HepG2 (cell line): ENCODE measurements at places on chromosomes 4 and X.

GRCh38 chrX:47327902-47328301 lies 42.5 kb upstream of the ZNF157 start:
- DNase-seq = no peak

DNA sequence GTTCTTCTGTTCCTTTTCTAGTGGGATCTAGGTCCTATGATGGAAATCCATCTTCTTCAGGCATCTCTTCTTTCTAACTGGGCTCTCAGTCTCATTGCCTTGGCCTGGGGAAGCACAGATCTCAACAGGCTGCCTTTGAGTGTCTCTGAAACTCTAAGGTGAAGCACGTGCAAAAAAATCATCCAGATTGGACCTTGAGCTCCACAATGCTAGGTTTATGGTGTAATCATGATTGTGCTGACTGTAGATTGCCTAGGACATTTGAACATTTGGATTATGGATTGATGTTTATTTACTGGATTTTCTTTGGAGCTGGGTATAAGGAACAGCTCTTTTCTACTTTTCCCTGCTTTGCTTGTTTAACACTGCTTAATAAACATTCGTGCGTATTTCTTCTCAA lies 191.5 kb upstream of the NR3C2 start:
- no peak for DNase-seq

DNA sequence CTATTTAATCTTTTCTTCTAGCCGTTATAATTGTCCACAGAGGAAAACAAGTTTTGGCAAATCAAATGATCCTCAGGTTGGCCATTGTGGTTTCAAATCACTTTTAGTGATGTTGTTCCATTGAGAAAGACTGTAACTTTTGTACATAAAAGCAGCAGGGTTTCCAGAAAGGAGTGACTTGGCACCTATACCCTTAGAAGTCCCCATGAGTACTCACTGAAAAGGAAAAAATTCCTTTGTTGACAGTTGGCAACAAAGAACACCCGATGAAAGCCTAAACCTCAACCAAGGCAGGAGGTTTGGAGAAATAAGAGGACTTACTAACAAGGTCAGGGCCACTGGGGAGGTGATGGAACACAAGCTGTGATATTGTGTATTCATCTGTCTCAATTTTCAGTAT lies 474.4 kb downstream of the RAPGEF2 start:
- DNase-seq = no peak

- no peak for DNase-seq
These were observed 111.5 kb downstream of the AFAP1 start for GRCh38 chr4:7828011-7828720.

GRCh38 chrX:2610246-2611170 lies 80.6 kb upstream of the CD99 start:
- no peak for DNase-seq

DNA sequence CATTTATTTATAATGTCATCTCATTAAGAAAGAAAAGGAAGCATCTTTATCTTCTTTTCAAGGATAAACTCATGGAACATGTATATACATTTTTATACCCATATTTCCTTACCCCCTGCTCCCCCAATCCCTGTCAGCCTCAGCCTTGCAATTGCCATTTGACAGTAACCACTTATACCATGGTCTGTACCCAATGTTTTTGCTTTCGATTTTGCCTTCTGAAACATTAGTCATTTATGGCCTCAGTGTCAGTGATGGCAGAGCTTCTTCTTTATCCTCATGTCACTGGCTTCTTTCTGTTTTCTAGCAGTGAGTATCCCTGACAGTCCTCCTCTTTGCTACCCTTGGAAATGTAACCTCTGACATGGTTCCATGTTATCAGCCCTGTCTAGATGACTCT lies 228.4 kb downstream of the SPRY1 start:
- DNase-seq = no peak

DNA sequence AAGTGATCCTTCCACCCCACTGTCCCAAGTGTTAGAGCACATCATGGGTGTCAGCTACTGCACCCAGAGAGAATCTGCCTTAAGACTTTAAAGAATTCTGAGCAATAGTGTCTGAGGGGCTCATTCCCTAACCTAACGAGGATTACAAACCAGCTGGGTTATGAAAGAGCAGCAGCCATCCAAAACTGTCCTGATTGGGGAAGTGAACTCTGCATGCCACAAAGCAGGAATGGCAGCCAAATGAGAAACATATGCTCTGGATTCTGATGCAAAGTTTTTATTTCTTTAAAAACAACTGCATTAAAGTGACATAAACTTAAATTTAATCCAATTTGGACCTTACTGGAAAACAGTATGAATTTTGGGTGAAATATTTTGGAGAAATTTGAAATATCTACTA lies 103.2 kb downstream of the ANXA3 start:
- DNase-seq = no peak

DNA sequence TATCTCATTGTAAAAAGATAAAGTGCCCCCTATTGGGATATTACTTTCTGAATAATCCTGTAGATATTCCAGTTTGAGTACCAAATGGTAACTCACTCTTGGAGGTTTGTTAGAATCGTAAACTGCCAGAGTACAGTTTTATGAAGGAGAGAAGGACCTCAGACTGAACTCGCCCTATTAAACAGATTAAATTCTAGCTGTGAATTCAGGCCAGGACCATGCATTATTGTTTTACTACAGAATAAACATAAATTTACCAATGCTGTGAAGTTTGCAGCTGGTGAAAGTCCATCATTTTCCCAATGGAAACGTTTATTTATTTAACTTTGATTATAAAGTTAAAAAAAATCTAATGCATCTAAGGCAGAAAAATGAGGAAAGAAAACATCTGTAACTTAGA lies 20.2 kb upstream of the PRDM5 start:
- DNase-seq = no peak

DNA sequence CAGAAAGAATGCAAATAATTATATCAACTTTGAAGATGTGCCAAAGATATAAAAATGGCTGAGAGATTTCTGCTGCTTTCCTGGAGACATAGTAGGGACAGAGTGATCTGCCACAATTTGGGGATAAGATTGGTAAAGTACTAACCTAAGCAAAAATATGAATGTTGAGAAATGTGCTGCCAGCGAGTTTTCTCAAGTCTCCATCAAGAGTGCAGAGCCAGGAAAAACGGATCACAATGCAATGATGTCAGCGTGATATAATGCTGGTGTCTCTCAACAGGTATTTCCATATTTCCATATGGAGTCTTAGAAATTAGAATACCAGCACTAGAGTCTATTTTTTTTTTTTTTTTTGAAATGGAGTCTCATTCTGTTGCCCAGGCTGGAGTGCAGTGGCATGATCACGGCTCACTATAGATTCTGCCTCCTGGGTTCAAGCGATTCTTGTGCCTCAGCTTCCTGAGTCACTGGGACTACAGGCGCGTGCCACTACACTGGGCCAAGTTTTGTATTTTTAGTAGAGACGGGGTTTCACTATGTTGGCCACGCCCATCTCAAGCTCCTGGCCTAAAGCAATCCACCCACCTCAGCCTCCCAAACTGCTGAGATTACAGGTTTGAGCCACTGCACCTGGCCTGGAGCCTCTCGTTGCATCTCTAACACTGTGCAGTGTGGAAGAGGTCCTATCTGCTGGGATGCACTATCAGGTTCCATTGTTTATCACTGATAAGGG lies 893.5 kb downstream of the TRIML1 start:
- no peak for DNase-seq

- no peak for DNase-seq
These were observed 67.8 kb upstream of the ANXA3 start for GRCh38 chr4:78483811-78484210.

GRCh38 chrX:22999696-23000223 lies at the start of gene DDX53:
Gene DDX53 (plus strand): TSS chrX:22999960. CDS start chrX:23000058, 98 bp downstream.
- no peak for DNase-seq

DNA sequence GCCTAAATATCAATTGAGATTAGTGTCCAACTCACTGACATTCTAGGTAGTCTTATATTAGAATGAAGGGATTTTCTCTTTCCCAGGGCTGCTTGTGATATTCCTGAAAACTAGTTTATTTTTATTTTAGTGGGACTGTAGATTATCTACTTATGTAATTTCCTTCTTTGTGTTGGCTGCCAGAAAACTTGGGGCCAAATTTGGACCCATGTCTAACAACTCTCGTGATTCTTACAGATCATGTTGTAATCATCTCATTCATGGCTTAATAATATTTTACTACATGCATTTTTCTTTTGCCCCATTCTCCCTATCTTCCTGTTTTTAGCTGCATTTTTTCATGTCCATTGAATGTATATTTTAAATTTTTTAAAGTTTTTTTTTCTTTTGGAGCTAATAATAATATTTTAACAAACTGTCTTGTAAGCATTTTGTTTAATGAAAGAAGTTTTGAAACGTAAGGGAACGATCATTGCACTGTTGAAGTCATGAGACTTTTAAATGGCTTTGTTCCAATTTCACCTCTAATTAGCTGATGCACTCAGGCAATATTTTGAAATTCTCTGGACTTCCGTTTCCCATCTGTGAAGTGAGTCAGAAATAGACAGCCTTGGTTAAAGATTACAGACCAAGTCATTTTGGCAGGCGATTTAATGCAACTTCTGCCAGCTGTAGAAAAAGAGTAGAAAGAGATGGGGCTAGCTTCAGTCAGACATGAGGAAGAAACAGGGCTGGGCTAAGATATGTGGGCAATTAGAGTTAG lies 14.3 kb upstream of the TDO2 start:
- no peak for DNase-seq

- no peak for DNase-seq
These were observed 100.2 kb downstream of the ANAPC4 start for GRCh38 chr4:25477221-25477620.

GRCh38 chr4:86376850-86377249 lies 17.0 kb upstream of the MAPK10 start:
- DNase-seq = no peak

DNA sequence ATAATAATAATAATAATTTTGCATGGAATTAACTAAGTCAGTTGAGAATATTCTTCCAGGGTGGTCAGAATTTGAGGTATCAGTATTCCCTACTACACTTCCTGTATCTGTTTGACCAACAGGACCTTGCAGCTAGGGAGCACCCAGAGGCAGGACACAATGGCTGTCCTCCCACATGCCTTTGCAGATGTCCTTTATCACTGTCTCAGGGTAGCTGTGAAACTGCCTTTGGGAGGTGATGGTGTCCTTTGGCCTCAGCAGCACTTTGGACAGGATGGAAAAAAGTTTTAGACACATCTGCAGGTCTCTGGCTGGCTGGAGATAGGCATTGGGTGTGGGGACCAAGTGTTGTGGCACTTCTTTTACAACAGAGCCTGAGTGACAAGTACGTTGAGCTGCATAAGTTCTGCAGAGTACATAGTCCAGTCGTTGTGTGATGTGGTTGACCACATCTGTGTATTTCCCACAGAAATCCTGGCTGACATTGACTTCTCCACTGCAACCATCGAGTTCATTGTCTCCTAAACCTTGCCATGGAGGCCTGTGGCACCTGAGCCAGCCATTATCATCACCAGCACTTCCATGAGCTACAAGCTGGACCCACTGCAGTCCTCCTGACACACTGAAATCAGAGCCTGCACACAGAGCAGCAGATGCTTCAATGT lies 19.1 kb upstream of the UBA6 start:
- no peak for DNase-seq

GRCh38 chr4:61583696-61584095 lies 383.6 kb downstream of the ADGRL3 start:
- no peak for DNase-seq

GRCh38 chr4:146342600-146343192 lies 128.4 kb downstream of the REELD1 start:
- DNase-seq = no peak

DNA sequence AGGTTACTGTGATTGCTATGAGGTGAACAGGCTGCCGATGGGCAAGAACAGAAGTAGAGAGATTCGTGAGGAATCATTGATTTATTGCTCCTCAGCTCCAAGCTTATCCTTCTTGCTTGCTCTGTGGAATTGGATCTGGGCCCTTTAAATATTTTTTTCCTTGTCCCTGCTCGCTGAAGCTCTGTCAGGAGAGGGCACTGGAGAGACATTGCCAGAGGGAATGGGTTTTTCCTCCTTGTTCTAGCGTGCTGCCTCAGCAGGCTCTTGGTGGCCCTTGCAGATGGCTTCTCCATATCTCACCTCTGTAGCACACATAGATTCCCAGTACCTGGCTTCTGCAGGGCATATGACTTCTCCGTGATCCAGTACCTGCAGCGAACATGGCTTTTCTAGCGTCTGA lies 67.4 kb downstream of the CNGA2 start:
- DNase-seq = no peak

- DNase-seq = peak; percentile 49
These were observed 16.7 kb downstream of the PPP4R3C start for GRCh38 chrX:27446423-27446822.

GRCh38 chr4:111417521-111417920 lies 727.7 kb upstream of the FAM241A start:
- no peak for DNase-seq

- DNase-seq = peak; percentile 1
These were observed 18.2 kb downstream of the PRDM8 start for GRCh38 chr4:80215449-80216052.

- DNase-seq = no peak
These were observed 93.4 kb downstream of the SPCS3 start for GRCh38 chr4:176413171-176413570.

- DNase-seq = no peak
These were observed at the start of gene RENBP for GRCh38 chrX:153944140-153944799. Gene RENBP (minus strand): TSS chrX:153944643. CDS start chrX:153944610, 33 bp downstream.

GRCh38 chr4:119585771-119586170 lies 42.8 kb downstream of the PDE5A start:
- DNase-seq = no peak

- no peak for DNase-seq
These were observed 91.3 kb downstream of the RASGEF1B start for GRCh38 chr4:81380437-81380836.

DNA sequence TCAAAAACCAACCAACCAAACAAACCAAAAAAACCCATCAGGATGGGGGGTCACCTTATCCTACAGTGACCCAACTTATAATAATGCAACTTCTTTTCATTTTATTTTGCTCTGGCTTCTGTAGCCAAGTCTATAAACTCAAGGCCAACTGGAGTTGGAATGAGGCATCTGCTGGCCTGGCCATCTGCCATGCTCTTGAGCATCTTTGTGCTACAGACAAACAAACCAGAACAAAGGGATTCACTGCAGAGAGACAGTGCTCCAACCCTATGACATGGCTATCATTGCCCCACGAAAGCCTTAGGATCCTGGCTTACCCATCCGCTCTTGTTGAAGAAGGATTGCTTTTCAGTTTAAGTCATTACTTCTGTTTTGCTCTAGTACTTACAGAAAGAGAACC lies 49.2 kb upstream of the SCRG1 start:
- DNase-seq = no peak
